CD4-positive, CD25-positive, alpha-beta regulatory T cell (primary cell): ENCODE measurements at places on chromosomes 2 and 18.

DNA sequence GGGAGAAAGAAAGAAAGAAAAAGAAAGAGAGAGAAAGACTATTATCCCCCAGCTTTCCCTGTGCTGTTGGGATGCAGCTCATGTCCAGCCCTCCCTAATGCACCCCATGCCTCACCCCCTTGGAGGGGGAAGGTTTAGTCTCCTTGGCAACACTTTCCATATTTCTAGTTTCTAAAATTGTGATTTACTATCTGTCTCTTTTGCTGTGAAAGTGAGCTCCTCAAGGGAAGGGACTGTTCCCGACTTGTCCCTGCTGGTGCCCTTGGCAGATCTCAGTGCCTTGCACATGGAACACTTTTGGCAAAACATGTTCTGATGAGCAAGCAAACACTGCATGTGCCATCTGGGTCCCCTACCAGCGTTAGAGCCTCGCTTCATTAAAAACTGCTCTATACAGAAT, 11.7 kb upstream of the NAPG start:
- no peak for DNase-seq

DNA sequence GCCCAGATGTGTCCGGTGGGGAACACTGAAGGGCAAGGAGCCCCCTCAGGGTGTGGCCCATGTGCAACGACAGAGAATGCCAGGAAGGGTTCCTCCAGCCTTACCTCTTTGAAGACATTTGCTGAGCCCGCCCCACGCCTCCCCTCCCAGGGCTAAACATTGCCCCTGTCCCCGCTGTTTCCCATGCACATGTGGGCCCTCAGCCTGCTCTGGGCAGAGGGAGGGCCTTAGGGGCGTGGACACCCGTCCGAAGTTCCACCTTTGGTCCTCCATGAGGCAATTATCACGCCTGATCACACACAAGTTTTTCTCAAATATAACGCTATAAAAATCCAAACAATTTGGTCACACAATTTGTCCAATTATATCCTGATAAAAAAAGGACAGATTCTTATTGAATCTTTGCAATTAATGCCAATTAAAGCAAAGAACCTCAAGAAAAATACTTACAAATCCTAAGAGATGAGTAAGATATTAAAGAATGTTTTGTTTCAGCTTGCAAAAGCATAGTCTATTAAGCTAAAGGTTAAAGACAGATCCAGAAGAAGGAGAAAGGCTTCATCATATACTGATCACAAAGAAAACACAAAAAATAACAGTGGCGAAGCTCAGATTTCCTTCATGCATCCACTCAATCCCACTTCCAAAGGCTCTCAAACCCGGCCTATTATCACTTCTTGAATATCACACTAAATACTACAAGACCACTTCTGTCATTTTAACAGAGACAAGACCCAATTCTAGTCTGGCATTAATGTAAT, 55.2 kb upstream of the LDLRAD4 start:
- no peak for DNase-seq

- DNase-seq, result no peak
Observed at GRCh38 chr2:70045405-70045804, 41.9 kb upstream of the PCBP1 start.

GRCh38 chr2:179275253-179276012, 10.8 kb upstream of the SESTD1 start:
- DNase-seq, result no peak

DNA sequence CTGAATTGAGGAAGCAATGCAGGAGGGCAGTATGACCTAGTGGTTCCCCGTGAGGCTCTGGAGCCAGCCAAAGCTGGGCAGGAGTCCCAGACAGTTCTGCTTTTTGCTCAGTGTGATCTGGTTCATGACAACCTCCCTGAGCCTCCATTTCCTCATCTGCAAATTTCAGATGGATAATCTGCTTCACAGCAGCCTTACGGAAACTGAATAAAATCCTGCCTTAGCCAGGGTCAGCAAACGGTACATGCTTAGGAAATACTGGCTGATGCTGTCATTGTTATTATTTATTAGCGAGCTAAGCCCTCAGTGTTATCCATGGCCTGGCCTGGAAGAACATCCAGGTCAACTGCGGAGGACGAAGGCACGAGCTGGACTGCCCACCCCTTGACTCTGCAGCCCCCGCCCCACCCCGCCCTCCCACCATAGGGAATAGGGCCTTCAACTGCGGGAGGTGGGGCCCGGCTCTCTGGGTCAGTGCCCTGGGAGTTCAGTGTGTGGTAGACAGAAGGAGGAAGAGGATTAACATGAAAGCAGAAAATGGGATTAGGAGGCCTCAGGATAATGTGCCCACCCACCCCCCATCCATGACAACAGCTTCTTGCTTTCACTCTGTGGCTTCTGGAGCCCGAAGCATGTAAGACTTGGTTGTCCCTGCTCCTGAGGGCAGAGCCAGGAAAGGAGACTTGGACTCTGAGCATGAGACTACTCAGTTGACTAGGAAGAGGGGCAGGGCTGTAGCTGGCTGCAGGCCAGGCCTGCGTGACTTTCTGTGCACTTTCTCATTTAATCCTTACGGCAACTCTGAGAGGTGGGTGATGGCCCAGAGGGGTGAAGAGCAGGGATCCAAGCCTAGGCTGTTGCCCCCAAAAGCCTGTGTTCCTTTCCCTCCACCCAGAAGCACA, 13.1 kb downstream of the PKDCC start:
- no peak for DNase-seq

GRCh38 chr2:30380824-30381223, 66.2 kb upstream of the LCLAT1 start:
- no peak for DNase-seq

DNA sequence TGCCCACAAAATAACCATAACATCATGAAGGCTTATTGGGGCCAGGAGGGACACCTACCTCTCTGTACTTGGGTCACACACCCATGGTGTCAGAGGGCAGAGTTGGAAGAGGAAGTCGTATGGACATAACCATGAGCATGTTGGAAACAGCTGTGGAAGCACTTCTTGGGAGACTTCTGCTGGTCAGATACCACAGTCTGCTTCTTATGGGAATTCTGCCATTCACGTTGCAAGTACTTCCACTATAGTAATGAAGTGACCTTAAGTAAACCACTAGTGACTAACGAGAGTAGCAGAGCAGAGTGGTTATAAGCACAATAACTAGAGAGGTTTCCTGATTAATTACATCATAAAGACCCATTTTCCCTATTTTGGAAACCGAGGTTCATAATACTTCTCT, 61.1 kb upstream of the TFPI start:
- no peak for DNase-seq

GRCh38 chr2:228016402-228016801, 145.0 kb downstream of the DAW1 start:
- no peak for DNase-seq

DNA sequence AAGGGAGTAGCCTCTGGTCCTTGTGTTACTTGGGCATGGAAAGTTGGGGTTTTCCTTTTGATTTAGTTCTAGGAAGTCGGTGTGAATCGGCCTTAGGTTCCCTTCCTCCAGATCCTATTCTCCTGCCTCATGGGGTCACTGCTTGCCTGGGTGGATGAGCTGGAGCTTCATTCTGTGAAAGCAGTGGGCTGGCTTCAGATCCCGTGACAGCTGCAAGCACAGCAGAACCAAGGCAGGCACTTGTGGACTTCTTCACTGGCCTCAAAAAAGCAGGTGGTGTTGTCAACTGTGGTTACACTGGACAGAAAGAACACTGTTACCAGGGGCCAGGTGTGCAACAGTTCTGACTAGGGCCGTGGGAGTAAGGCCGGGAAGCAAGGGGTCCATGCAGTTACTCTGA, 243.4 kb downstream of the LDLRAD4 start:
- DNase-seq, result no peak

- DNase-seq, result no peak
Observed at GRCh38 chr2:190843890-190844699, 36.5 kb upstream of the GLS start.

DNA sequence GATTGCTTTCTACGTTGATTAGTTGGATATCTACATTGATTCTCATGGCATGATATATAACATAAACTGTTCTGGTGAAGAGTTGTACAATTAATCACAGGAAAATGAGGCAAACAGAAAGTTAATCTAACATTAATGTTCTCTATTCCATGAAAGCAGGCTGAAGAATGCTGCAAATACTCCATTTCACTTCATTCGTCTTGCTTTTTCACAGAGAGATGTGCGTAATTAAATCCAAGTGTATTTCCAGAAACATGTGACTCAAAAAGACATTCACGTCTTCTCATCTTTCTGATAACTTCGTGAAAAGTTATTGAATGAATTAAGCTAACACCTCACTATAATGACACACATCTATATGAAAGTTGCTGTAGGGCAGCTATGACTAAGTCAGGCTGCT, 1471.5 kb downstream of the DPP10 start:
- no peak for DNase-seq

DNA sequence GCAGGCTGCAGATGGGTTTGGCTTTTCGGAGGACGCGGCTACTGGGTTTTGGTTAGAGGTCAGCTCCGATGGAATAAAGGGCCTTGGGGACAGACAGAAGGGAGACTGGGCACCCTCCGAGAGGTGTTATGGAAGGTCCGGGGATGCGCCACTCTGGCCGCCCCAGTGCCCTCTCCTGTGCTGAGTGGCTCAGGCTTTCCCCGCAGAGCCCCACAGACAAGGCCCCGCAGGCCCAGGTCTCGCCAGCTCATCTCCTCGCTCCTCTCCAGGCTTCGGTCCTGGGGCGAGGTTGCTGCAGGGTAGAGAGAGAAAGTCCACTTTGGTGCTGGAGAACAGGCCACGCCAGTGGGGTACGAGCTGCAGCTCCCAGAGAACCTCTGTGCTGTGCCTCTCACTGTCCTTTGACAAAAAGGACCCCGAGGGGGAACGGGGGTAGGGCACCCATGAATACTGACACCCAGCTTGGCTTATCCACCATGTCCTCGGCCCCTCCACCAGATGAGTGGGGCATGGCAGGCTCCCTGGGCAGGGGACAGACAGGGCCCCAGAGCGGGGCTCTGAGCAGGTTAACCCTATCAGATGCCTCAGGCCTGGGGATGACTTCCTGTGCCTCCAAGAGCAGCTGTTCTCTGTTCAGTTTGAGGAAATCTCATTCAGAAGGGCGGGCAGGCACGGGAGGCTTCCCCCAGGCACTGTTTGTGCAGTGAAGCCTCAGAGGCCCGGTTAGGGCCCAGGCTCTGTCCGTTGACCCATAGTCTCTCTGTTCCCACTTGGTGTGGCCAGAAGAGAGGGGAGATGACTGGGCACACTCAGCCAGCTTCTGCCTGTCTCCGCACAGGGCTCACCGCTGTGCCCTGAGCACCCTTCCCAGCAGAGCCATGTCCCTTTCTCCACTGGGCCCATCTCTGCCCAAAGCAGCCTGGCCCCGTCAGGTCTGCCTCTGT, 15.7 kb upstream of the CNNM3 start:
- no peak for DNase-seq

DNA sequence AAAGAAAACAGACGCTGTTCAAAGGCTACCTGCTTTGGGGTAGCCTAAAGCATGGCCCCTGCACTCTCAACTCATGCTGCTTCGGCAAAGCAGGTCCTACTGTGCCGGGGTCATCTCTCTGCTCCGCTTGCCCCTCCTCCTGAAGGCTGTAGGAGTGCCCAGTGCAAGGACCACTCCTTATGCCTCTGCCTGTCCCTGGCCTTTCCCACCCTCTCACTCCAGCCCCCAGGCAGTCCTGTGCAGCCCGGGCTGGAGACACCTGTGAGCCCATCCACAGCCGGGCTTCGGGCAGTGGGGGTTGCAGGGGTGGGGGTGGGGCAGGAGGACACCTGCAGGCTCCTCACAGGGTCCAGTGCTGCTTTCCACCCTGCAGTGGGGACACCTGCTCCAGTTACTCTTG, 69.1 kb downstream of the ACKR3 start:
- no peak for DNase-seq

GRCh38 chr2:240401308-240401707, 34.2 kb upstream of the GPC1 start:
- DNase-seq, result no peak

DNA sequence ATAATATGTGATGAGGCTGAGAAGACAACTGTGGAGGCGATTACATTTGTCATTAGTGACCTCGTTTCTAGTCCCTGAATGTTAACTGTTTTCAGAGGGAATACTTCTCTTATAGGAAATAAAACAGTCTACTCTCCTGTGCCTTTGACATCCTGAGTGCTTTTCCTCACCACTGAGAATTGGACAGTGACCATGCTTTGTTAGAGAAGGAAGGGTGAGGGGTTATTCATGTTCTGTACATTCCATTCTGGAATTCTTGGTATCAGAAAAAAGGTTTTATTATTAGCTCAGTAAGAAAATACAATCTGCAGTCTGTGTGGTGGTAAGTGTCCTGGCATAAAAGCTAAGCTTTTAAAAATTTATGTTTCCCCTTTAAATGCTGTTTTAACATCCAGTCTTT, 58.8 kb downstream of the PARD3B start:
- DNase-seq, result no peak

GRCh38 chr2:151363709-151364108, 6.3 kb downstream of the TNFAIP6 start:
- peak; percentile 18 for DNase-seq

DNA sequence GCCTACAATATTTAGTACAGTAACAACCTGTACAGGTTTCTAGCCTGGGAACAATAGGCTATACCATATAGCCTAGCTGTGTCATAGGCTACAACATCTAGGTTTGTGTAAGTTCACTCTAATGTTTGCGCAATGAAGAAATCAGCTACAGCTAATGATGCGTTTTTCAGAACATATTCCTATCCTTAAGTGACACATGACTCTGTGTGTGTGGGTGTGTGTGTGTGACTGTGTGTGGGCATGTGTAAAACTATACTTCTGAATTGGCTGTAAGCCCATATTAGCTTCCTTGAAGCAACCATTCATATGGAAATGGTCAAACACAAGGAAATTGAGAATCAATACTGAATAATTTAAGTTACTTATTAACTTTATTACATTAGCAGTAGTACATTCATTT, 120.8 kb upstream of the SULT1C3 start:
- no peak for DNase-seq

DNA sequence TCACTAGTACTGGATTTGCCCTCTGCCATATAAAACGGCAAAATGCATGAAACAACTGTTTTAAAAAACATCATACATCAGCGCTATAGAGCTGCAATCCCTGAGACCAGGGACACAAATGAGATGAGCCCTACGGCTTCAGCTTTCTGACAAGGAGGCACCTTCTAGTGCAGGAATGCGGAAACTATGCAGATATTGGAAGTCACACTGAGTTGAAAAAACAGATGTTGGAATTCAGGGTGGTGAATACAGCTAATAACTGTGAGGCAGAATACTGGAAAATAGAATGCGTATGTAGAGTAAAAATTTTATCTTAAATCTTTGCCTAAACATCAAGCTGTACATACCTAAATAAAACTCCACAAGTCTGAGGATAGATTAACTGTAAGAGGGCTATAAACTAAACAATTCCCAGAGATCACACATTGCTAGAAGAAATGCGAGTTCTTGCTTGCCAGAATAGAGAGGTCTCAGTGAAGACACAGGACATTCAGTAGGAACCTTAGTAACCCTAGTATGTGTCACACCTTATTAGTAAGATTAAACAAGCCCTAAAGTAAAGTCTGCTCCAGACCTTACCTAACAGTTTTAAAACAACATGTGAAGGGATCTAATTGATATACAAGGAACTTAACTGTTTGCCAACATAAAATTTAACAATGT, 541.4 kb upstream of the DDX18 start:
- DNase-seq, result no peak

GRCh38 chr18:9283791-9284190, 50.8 kb upstream of the TWSG1 start:
- no peak for DNase-seq

- no peak for DNase-seq
Observed at GRCh38 chr18:28522236-28522635, 345.3 kb upstream of the CDH2 start.

- no peak for DNase-seq
Observed at GRCh38 chr2:64166637-64167420, 22.6 kb upstream of the PELI1 start.
